ENCODE measurements at places on chromosomes 3 and 15. TPM values are rescaled to one million over a fixed set of nuclear protein-coding genes. Genes with fewer than 3 reads are reported as not detected.
A peak's percentile ranks its signal among the peaks of the same experiment; 100 is the strongest.

GDPGP1 gene
- 0.86 TPM for total RNA-seq

STAB1 gene
- not detected for total RNA-seq

MESP2 gene
- total RNA-seq = not detected

CIDEC gene
- total RNA-seq = not detected

- DNase-seq = no peak
Measured at GRCh38 chr3:159805411-159805772, 183.2 kb upstream of the IL12A start.

GRCh38 chr3:24886501-24886900 lies 391.9 kb upstream of the THRB start:
- no peak for DNase-seq

GRCh38 chr15:25242957-25243799 lies 195.6 kb downstream of the UBE3A start:
- no peak for DNase-seq

DNA sequence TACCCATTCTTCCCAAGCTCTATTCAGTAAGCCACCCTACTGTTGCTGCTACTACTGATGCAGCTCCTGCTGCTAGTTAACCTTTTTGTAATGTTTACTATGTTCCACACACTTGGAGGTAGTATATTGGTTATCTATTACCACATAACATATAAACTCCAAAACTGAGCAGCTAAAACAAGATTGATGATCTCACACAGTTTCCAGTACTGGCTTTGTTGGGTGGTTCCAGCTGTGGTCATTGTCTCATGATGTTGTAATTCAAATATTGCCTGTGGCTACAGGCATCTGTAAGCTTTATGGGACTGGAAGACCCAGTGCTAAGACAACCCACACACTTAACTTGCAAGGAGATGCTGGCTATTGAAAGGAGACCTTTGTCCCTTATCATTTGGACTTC lies 556.2 kb upstream of the SUCLG2 start:
- no peak for DNase-seq

GRCh38 chr3:129230311-129231019 lies 18.9 kb upstream of the COPG1 start:
- DNase-seq = peak; percentile 90

- DNase-seq = peak; percentile 13
Measured at GRCh38 chr3:136186344-136186743, 9.8 kb downstream of the MSL2 start.

- DNase-seq = no peak
Measured at GRCh38 chr3:53498806-53499641, 4.6 kb downstream of the CACNA1D start.

- DNase-seq = peak; percentile 52
Measured at GRCh38 chr3:113249111-113249510, 37.8 kb downstream of the BOC start.

GRCh38 chr15:71752128-71752527 lies 58.2 kb upstream of the NR2E3 start:
- DNase-seq = no peak

GRCh38 chr3:138473391-138473790 lies 39.0 kb downstream of the ESYT3 start:
- DNase-seq = no peak

GRCh38 chr3:12981306-12982275 lies 91.6 kb downstream of the IQSEC1 start:
- no peak for DNase-seq

- DNase-seq = no peak
Measured at GRCh38 chr3:63473641-63474166, 178.8 kb upstream of the SNTN start.

DNA sequence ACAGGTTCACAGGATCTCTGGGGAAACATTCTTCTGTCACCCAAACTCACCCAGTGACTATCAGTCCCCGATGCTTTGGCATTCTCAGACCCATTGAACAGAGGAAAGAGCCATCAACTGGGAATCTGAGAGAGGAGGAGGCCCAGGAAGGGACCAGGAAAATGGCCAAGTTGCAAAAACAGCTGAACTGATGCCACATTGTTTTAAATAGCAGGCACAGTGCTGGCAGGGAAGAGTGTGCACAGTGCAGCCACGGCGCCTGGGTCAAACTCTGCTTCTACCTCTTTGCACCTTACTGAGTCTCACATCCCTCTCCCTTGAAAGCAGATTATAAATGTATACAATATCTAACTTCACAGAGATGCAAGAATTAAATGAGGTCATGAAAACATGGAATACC lies 66.4 kb downstream of the SRGAP3 start:
- no peak for DNase-seq

- no peak for DNase-seq
Measured at GRCh38 chr3:15815696-15816095, 17.9 kb upstream of the ANKRD28 start.

GRCh38 chr3:17195192-17195611 lies 310.4 kb downstream of the PLCL2 start:
- DNase-seq = peak; percentile 90

DNA sequence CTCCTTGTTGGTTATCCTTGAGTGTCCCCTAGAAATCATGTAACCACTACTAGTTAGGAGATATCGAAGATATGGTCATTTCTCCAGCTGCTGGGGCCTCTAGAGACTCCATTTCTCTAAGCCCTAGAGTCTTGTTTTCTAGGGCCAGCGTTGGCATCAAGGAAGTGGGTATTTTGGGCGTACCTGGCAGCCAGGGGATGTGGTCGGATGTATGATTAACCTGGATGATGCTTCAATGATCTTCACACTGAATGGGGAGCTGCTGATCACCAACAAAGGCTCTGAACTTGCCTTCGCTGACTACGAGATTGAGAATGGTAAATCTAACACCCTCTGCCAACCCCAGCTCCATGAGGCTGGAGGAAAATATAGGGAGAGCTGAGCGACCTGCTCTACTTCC lies 325.5 kb downstream of the RYR3 start:
- DNase-seq = no peak
